Putamen (tissue), 1 donor: ENCODE measurements at places on chromosomes 4 and X.

- no peak for DNase-seq
Measured at GRCh38 chr4:162977788-162978187, 188.9 kb downstream of the NAF1 start.

GRCh38 chrX:67692246-67692645 lies 148.4 kb downstream of the AR start:
- no peak for DNase-seq

- DNase-seq = no peak
Measured at GRCh38 chr4:89248879-89249281, 58.7 kb downstream of the GPRIN3 start.

DNA sequence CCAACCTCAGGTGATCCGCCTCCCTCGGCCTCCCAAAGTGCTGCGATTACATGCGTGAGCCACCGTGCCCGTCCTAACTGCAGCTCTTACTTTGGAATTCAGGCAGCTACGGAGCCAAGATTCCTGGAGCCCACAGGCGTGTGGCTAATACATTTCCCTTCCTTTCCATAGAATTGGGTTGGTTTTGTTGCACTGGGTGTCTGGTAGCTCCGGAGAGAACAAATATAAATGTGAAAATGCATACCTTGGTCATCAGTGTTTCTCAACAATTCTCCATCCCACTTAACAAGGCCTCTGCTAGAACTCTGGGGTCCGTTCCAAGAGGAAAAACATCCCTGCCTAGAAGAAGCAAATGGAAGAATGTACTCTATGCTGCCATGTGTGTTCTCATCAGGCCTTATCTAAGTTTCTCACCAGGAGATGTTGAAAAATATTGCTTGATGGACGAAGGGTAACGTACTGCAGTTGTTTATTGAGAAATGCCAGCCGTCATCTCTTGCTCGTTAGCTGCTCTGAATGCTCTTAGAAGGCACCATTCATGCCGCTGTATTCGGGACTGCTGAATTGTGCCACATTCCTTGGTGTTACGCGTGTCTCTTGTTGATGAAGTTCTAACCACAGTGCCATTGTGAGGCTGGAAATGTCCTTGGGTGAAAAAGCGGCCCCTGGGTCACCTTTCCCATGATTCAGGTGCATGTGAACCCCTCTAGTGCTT lies 50.5 kb upstream of the CD99 start:
- DNase-seq = no peak

DNA sequence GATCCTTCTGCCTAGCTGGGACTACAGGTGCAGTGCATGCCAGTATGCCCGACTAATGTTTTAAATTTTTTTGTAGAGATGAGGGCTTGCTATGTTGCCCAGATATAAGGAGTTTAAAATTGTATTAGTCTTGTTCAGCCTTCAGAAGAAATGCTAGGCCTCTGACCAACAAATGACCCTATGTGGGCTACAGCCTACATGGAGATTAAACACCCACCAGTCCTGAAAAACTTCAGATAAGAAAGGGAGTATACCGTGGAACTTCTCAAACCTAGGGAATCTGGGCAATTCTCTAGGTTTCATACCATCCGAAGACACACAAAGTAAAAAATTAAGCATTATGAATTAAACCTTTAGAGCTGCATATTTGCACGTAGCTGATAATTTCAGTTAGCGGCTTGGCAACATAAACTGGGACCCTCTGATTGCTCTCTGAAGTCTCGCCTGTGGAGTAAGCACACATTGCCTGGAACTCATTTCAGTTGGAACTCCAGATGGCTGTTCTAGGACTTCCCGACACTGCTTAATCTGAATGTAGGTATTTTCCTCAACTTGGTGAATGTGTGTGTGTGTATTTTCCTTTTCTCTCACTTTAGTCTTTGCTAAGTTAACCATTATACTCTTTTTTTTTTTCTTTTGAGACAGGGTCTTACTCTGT lies 33.0 kb downstream of the MOB1B start:
- DNase-seq = no peak

GRCh38 chr4:792626-793092 lies 33.3 kb downstream of the CPLX1 start:
- DNase-seq = no peak

- DNase-seq = no peak
Measured at GRCh38 chr4:37522996-37523395, 163.2 kb downstream of the RELL1 start.
